CD4-positive, alpha-beta T cell (primary cell): ENCODE measurements at places on chromosomes 1 and 21.

DNA sequence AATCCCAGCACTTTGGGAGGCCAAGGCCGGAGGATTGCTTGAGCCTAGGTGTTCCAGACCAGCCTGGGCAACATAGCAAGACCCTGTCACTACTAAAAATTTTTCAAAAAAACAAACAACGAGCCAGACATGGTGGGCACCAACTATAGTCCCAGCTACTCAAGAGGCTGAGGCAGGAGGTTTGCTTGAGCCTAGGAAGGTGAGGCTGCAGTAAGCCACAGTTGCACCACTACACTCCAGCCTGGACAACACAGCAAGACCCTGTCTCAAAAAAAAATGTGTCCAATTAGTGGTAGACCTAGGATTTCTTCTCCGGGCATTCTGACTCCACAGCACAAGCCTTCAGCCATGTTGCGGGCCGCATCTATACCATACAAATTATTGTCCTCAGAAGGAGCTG, 6.7 kb upstream of the IGSF8 start:
- no peak for DNase-seq

- DNase-seq: no peak
Measured at GRCh38 chr1:23845163-23845562, 19.9 kb upstream of the HMGCL start.

DNA sequence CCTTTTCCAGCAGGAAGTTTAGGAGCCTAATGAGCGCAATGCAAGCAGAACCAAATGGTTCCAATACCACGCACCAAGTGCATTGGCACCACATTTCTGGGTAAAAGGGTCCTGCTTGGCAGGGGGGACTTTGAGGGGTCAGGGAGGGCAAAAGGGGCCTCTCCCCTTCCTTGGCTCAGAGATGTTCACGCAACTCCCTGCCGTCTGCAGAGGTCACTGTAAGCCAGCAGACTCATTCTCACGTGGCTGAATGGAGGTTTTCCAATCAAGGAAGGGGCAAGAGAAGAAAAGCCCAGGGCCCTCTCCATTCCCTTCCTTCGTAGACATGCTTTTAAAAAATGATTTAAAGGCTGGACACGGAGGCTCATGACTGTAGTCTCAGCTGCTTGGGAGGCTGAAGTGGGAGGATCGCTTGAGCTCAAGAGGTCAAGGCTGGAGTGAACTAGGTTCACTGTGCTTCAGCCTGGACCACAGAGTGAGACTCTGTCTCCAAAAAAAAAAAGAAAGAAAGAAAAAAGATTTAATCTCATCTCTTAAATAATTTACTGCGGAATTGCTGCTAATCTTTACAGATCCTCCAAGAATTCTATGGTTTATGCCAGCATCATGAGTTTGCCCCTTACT, 80.3 kb downstream of the RUNX3 start:
- DNase-seq: peak; percentile 10

- DNase-seq: peak; percentile 14
Measured at GRCh38 chr1:227318016-227318852, at the start of gene CDC42BPA. Gene CDC42BPA (minus strand): TSS chr1:227318492. CDS start chr1:227317182, 1,310 bp downstream.

GRCh38 chr1:68015369-68015768, 35.1 kb downstream of the DIRAS3 start:
- no peak for DNase-seq

GRCh38 chr1:180173952-180174351, 19.3 kb downstream of the QSOX1 start:
- no peak for DNase-seq

DNA sequence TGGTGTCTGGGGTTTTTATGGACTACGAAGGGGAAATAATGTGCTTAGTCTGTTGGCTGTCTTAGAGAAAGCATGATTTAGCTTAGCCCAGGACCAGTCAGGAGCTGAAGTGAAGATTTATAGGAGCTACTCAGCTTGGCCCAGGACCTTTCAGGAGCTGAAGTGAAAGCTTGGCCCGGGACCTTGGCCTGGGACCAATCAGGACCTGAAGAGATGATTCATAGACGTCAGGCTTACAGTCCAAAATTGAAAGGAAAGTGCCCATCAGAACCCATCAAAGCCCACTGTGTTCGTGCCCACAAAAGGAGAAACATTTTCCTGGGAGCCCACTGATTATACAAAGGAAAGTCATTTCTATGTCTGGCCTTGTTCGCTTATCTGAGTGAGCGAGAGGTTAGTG, 35.6 kb downstream of the MSTO1 start:
- DNase-seq: no peak

GRCh38 chr1:115242543-115242942, 95.5 kb downstream of the NGF start:
- DNase-seq: no peak
